Left lung (tissue), 14 donors: ENCODE measurements at places on chromosomes 16 and 17. TPM values are rescaled to one million over a fixed set of nuclear protein-coding genes. Genes with fewer than 3 reads are reported as not detected.
A peak's percentile ranks its signal among the peaks of the same experiment; 100 is the strongest.

The EFNB3 gene
- 31.5 TPM for polyA plus RNA-seq

- H3K27me3 ChIP-seq = no peaks in the 10 kb centered on the region
- H3K36me3 ChIP-seq = no peaks in the 10 kb centered on the region
- DNase-seq = no peak
- H3K4me3 ChIP-seq = peak overlapping the region; percentile 25
Measured at GRCh38 chr17:79728169-79728907, 2.4 kb upstream of the ENPP7 start.

DNA sequence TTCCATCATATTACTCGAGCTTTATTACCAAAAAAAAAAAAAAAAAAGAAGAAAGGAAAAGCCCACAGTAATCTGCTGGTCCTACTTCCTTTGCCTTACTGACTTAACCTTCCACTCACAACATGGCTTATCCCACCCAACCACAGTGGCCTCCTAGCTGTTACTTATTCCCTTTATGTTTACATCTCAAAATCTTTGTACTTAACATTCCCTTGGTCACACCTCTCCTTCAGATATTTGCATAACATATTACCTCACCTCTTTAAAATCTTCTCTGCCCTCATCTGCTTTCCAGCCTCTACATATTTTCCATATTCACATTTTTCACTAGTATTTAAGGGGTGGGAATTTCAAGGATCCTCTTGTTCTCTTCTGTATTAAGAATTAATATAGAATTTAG lies 327.0 kb upstream of the TBX2 start:
- no peak overlapping the region for H3K4me3 ChIP-seq
- H3K27ac ChIP-seq = no peak overlapping the region
- H3K36me3 ChIP-seq = no peaks in the 10 kb centered on the region
- DNase-seq = no peak
- H3K4me1 ChIP-seq = no peaks in the 10 kb centered on the region

- H3K4me3 ChIP-seq = peak overlapping the region; percentile 81
- no peak for DNase-seq
- H3K36me3 ChIP-seq = peaks cover 40% of the 10 kb centered on the region
- H3K4me1 ChIP-seq = peaks cover 20% of the 10 kb centered on the region
- H3K27me3 ChIP-seq = no peaks in the 10 kb centered on the region
Measured at GRCh38 chr16:57245472-57246113, 534 bp downstream of the ARL2BP start.

- H3K4me1 ChIP-seq = no peaks in the 10 kb centered on the region
- H3K27ac ChIP-seq = no peak overlapping the region
- DNase-seq = no peak
- no peak overlapping the region for H3K4me3 ChIP-seq
- H3K27me3 ChIP-seq = peaks cover 23% of the 10 kb centered on the region
Measured at GRCh38 chr17:74157366-74157765, 46.1 kb upstream of the RPL38 start.

GRCh38 chr17:58398574-58399266 lies 18.6 kb downstream of the RNF43 start:
- no peaks in the 10 kb centered on the region for H3K27me3 ChIP-seq
- no peak for DNase-seq
- no peaks in the 10 kb centered on the region for H3K4me1 ChIP-seq
- H3K4me3 ChIP-seq = no peak overlapping the region
- H3K36me3 ChIP-seq = no peaks in the 10 kb centered on the region

The CX3CL1 gene
- polyA plus RNA-seq = 8.6 TPM
